ENCODE measurements at places on chromosomes 7 and 10. TPM values are rescaled to one million over a fixed set of nuclear protein-coding genes. Genes with fewer than 3 reads are reported as not detected.

DNA sequence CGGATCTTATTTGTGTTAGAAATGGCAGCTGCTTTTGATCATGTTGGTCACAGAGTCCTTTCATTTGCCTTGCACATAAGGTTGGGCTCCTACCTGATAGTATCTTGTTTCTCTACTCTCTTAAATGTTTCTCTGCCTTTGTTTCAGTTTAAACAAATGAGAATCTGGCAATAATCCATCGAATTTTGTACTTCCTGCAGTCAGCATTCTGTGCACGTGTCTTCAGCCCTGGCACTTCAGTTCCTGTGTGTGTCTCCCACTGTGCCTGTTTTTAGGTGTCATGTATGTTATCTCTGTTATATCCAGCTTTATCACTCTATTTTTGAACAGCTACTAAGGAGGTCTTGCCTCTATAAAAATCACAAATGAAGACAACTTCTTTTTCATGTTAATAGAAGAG is 28.4 kb upstream of the PTER start:
- no peak for DNase-seq

DNA sequence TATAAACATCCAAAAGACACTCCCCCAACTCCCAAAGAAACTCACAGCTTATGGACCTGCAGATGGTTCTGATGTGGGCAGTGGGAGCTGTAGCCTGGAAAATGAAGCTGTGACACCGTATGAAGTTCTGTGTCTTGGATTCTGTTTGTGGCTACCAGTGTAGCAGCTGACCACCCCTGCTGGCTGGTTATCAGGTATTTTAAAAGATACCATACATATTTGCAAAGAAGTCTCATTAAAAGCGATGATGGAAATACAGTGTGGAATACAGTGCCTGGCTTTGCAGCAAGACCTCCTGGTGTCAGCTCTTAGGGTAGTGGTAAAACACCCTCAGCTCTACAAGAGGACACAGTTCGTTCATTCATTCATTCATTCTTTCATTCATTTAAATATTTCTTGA is 194.3 kb upstream of the PRKCQ start:
- no peak for DNase-seq

DNA sequence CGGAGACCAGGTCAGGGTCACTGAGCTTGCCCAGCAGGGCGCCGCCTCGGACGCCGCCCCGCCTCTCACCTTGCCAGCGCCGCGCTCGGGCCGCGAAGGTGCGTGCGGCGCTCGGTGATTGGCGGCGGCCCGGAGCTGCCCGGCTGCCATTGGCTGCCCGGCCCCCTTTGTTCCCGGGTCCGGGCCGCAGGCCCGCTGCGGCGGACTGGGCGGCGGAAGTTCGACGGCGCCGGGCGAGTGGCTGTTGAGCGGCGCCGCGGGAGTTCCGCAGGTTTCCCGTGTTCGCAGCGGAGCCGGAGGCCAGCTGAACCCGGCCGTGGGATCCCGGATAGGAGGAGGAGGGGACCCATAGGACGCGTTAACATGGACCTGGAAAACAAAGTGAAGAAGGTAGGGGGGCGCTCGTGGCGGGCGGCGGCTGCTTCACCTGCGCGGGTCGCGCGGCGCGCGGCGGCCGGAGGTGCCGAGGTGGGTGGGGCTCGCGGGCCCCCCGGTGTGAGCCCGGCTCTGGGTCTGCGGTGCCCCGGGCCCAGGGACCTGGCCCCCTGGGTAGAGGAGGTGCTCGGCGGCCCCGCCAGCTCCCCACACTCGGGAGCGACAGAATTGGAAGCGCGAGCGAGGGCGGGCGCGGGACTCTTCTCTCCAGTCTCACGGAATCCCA is at the start of gene TES:
Gene TES (plus strand): TSS at position 195 of the 661 bp plus-strand sequence. CDS start 169 bp downstream, at position 364.
- peak; percentile 92 for DNase-seq

LBX1 gene
- not detected for total RNA-seq

PLAC9 gene
- 131 TPM for total RNA-seq

DNA sequence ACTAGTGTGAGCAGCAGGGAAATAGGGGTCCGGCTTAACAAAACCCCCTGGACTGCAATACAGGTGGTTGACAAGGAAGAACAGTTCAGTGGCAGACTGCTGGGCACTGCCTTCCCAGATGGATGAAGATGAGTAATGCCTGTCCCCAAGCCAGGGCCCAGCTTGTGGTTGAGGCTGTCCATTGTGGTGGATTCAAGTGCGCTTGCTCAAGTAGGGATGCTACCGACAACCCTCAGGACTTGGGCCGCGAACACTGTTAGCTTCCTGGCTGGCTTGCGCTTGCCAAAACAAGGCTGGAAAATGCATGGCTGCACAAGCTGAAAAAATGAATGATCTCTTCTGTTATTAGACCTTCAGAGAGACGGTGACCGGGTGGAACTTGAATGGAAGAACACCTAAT is 116.1 kb upstream of the ACBD5 start:
- DNase-seq: no peak

CALCR gene
- not detected for total RNA-seq

GRCh38 chr7:156944876-156945275 is 4.6 kb upstream of the NOM1 start:
- DNase-seq: no peak

GNAI1 gene
- 44.4 TPM for total RNA-seq

CDH23 gene
- not detected for total RNA-seq

CNPY1 gene
- total RNA-seq: not detected

Data from osteocyte (in vitro differentiated cells).